Breast epithelium (tissue), 4 donors: ENCODE measurements at places on chromosomes 2 and 18. TPM values are rescaled to one million over a fixed set of nuclear protein-coding genes. Genes with fewer than 3 reads are reported as not detected.

- no peak for DNase-seq
Observed at GRCh38 chr18:12485479-12486105, 77.9 kb downstream of the PRELID3A start.

DNA sequence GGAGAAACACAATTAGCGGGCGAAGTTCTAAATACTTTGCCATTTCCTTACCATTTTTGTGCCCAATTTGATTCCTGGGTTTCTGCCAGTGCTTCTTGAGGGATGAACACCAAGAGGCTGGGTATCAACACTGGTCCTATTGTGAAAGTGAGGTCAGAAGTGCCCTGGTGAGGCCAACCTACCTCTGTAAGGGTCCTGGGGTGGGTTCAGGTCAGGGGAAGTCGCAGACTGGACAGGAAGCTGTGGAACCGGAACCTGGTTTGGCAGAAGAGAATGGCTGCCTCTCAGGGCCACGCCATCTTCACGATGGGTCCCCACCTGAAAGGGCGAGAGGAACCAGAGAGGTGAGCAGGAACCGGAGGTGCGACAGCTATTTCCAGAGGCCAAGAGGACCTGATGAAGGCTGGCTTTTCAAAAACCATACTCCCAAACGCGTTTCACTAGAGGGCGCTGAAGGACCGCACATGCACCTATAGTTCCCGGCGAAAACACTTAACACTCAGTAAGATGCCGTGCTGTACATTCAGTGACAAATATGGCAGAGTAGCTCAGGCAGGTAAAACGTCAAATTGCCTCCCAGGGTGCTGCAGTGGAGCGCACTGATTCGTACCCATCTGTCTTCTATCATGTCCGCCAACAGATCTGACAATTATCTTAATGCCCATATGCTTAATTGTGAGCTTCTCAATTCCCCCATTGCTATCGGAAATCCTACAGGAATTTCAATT is 275.3 kb upstream of the CCDC68 start:
- DNase-seq: peak; percentile 64

DNA sequence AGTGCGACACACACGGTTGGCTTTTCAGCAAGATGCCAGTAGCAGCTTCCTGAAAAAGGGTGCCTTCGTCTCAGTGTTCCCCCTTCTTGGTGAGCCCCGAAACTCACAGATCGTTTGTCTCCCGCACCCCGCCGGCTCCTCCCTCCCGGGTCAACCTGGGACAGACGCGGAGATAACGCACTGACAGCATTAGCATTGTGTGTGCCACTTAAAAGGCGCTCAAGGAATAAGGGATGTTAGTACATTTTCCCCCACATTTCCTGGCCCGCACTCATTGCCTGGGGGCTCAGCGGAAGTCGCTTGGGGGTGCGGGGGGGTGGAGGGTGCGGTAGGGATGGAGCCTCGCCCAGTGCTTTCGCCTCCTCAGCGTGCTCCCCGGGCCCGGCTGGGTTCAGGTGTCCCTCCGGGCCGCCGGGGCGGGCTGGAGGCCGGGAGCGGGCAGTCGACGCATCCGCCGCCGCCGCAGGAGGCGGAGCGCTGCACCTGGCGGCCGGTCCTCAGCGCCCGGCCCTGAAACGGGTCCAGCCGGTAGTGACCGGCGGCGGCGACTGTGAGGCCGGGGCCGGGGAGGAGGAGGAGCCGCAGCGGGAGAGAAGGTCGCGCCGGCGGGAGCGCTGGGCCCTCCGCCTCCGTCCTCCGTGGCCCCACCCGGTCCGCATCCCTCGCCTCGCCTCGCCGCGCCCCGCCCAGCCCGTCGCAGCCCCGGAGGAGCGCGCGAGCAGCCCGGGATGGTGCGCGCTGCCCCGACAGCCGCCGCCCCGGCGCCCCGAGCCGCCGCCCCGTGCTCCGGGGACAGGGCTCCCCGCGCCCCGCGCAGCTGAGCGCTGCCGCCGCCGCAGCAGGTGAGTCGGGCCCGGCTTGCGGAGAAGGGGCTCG is at the start of gene MFSD6:
MFSD6 (plus strand) TSS at position 694 of the 876 bp plus-strand sequence. CDS start 27,675 bp downstream, outside the sequence.
- peak; percentile 44 for DNase-seq

DNA sequence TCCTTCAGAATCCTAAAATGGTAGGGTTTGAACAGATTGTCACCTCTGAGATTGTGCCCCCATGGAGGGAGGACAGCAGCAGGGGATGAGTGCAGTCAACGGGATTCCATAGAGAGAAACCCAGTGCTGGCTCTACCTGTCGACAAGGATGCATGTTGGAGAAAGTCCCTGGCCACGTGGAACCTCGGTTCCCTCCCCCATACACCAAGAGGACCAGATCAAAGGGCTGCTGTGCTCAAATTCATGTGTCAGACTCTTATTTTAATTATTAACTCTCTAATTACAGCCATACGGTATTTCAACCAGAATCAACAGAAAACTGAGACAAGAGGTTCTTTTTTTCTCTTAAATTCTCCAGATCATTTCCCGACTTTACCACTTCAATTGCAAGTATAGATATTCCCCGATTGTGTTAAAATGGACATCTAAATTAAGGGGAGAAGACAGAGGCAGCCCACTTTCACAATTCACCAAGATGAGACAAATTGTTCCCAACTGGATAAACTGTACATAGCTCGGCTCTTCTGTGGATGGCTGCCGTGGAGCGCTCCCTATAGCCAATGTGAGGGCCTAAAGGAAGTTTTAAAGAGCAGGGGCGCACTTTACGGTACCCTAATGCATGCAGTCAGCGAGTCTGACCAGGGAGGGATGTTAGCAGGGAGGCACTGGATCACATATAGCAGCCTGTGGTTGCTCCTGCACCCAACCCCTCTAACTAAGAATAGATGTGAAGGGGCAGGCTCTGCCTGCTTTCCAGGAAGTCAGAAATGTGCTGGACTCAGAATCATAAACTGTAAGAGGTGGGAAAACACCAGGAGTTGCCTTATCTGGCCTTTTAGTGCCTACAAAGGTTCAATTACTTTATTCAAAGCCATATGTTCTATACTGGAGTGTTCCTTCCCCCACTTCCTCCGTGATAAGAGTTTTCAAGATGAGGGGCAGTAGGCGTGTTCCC is 123.1 kb downstream of the CACNB4 start:
- DNase-seq: no peak

The NGEF gene
- 1.6 TPM for total RNA-seq

The SOWAHC gene
- total RNA-seq: 18.4 TPM

The TSPYL6 gene
- total RNA-seq: not detected

The AQP4 gene
- total RNA-seq: 0.33 TPM

The CFC1 gene
- not detected for total RNA-seq

The ZNG1B gene
- 51.1 TPM for total RNA-seq

The IL36A gene
- not detected for total RNA-seq
